ENCODE measurements at places on chromosomes 13 and 19.

DNA sequence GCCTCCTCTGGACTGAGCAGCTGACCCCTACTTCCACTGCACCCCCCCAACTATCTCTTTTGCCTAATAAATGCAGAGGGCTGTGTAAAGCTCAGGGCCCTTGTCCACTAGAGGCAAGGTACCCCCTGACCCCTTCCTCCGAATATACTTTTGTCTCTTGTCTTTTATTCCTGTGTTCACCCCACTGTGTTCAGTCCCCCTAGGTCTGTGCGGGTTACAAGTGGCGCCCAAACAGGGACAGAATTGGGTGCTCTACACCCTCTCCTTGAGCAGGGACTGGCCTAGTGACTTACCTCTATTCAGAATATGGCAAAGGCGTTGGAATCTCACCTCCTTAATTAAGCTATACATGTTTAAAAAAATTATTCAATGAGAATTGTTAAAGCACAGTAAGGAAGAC, 15.0 kb downstream of the ZNF350 start:
- no peak for DNase-seq

- DNase-seq = no peak
These were observed 168.2 kb downstream of the DNAJC15 start for GRCh38 chr13:43191546-43191945.

DNA sequence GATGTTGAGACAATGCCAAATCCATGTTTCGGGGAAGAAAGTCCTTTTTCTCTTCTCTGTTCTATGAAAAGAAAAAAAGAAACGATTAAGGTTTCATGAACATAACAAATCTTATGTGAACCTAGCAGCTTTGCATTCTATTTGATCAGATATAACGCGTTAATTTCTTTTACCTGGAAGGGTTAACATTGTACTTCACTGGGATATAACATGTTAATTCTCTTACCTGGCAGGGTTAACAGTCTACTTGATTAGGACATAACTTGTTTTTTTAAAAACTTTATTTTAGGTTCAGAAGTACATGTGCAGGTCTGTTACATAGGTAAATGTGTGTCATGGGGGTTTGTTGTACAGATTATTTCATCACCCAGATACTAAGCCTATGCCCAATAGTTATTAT, 68.8 kb downstream of the CPAMD8 start:
- no peak for DNase-seq

DNA sequence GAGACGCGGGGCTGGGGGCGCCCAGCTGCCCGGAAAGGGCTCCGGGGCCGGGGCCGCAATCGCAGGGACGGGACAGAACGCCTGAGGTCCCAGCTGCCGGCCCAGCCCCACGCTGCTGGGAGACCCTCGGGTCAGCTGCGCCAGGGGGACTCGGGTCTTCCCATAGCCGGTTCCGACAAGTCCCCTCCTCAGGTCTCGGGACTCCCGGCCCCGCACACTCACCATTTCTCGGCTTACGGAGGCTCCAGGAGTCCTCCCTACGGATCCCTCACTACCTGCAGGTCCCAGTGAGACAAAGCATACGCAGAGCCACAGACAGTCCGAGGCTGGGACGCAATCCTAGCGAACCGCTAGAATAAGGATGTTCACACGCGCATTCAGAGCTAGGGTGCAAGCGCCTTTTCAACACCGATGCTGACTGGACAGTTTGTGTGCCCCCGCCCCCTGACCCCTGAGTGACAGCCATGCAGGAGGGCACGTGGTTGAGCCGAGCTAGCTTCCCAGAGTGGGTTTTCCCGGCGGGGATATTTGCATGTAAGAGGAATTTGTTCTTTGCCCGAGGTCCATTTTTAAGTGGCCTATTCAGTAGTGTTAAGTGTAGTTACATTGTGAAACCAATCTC, 13.6 kb downstream of the ZNF490 start:
- no peak for DNase-seq

DNA sequence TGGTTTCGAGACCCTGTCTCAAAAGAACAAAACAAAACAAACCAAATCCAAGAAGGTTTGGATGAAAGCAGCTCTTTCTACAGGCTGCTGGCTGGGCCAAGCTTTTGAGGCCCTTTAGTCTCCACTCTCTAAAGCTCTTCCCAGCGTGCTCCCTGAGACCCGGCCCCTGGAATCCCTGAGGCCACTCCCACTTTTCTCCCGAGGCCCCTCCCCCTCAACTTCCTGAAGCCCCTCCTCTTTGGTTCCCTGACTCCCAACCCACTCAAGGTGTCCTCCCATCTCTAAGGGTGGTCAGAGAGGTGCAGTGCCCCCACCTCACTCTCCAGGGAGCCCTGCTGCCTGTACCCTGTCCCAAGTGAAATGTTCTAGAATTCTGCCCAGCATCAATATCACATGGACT, 10.6 kb downstream of the ERICH6B start:
- DNase-seq = no peak

- DNase-seq = peak; percentile 60
These were observed at the start of gene ZNF665 for GRCh38 chr19:53192771-53193534. TSS of gene ZNF665 (minus strand) at chr19:53193358. CDS start at chr19:53182898, 10,460 bp downstream.

- no peak for DNase-seq
These were observed 16.5 kb downstream of the VASP start for GRCh38 chr19:45523642-45524256.

DNA sequence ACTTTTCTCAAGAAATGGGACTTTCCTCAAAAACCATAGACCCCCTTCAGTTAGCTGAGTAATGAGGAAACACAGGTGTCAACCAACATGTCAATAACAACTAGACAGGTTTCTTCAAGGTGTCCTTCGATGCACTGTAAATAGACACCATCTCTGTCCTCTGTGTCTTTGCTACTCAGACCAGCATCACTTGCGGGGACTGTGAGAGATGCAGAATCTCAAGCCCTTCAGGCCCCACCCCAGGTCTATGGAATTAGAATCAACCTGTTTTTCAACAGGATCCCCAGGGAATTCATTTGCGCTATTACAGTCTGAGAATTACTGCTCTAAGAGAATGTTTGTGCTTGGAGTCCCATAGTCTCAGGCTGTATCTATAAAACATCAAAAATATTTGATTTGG, 469.9 kb downstream of the COG6 start:
- DNase-seq = no peak

GRCh38 chr13:98693756-98694155, 58.7 kb downstream of the SLC15A1 start:
- DNase-seq = no peak

GRCh38 chr13:104594806-104595205, 1528.6 kb upstream of the SLC10A2 start:
- DNase-seq = no peak

DNA sequence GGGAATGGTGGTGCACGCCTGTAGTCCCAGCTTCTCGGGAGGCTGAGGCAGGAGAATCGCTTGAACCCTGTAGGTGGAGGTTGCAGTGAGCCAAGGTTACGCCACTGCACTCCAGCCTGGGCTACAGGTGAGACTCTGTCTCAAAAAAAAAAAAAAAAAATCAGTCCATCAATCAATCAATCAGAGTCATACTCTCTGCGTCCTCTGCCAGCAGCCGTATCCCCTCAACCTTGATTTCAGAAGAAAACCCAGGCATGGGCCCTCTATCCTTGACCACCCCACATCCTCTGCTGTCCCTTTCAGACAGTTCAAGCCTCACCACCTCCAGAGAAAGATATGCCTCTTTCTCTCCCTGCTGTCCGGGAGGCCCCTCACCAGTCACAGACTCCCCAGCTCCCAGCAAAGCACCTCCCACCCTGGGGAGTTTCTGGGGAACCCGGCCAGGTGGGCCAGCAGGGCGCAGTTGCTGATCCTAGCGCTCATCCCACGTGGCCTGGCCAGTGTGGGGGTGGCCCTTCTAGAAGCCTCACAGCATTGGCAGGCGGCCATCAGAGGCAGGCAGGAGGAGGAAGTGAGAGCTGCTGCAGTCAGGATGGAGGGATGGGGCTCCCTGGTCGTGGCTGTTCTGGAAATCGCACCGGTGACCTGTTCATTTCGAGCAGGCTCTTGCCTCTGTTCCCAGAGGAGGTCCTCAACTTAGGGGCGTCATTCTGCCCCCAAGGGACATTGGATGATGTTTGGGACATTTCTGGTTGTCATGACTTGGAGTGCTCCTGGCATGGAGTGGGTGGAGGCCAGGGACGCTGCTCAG, 10.2 kb upstream of the JSRP1 start:
- DNase-seq = no peak

GRCh38 chr13:19993024-19993423, 34.5 kb downstream of the ZMYM2 start:
- DNase-seq = no peak

GRCh38 chr19:32101206-32101605, 244.2 kb upstream of the ZNF507 start:
- no peak for DNase-seq

DNA sequence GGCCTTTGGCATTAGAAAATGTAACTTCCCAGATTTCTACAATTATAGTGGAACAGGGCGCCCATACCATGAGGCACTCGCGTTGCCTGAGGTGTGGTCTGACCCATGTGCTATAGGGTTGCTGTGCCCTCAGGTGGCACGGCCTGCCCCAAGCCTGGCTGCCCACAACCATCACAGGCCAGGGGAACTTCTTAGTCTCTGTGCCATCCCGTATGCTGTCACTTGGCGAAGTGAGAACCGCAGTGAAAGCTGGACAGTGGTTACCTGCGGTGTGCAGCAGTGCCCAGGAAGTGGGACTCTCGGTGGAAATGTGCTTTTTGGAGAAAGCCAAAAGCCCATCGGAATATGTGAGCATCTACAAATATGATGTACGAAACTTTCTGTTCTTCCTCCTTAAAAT, 88.2 kb upstream of the GPR183 start:
- no peak for DNase-seq

DNA sequence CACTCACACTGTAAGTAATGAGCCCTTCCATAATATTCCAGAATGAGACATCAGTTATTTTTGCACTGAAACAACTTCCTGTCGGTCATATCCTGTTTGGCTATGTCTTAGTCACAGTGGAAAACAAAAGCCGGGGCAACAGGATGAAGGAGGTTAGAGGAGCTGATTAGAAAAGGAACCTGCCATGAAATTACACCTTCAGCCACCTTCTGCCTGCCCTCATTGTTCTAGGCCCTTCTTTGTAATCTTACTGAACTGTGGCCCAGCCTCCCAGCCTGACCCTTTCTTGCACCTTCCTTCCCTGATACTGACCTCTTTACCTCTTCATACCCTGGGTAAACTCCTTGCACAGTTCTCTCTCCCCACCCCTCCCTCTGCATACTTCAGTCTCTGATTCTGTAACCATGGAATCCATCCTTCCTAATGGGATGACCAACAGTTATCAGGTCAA, 67.3 kb downstream of the DOCK9 start:
- peak; percentile 40 for DNase-seq

- DNase-seq = no peak
These were observed 8.8 kb upstream of the BBC3 start for GRCh38 chr19:47239610-47240296.

GRCh38 chr13:32320528-32320927, 5.2 kb downstream of the BRCA2 start:
- DNase-seq = no peak

GRCh38 chr19:16076958-16077611, 790 bp downstream of the TPM4 start:
- DNase-seq = no peak

DNA sequence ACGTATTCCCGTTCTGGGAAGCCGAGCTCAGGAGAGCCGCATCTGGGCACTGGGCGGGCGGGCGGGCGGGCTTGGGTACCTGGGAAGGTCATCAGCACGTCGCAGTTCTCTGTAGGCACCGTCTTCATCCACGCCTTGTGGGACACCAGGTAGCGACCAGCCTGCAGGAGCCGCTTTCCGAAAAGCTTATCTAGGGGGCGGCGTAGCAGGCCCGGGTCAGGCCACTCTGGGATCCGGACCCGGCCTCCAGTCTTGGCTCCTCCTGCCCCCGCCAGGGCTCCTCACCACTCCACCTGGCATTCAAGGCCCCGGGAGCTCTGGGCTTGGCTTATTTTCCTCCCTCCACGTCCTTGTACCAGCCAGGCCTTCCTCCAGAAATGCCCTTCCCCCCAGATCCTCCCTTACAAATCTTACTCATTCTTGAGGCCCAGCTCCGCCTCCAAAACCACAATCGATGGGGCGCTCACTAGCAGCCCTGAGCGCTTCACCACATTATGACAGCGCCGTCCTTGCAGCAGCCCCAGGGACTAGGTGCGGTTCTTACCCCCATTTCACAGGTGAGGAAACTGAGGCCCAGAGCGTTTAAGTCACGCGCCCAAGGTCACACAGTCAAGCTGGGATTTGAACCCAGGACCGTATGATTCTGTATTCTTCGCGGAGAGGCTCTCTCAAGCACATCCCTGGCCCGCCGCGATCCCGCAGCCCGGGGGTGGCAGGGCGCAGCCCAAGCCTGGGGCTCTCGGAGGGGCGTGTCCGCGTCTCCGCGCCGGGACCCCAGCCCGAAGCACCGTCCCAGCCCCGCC, 843 bp downstream of the ANO8 start:
- no peak for DNase-seq

DNA sequence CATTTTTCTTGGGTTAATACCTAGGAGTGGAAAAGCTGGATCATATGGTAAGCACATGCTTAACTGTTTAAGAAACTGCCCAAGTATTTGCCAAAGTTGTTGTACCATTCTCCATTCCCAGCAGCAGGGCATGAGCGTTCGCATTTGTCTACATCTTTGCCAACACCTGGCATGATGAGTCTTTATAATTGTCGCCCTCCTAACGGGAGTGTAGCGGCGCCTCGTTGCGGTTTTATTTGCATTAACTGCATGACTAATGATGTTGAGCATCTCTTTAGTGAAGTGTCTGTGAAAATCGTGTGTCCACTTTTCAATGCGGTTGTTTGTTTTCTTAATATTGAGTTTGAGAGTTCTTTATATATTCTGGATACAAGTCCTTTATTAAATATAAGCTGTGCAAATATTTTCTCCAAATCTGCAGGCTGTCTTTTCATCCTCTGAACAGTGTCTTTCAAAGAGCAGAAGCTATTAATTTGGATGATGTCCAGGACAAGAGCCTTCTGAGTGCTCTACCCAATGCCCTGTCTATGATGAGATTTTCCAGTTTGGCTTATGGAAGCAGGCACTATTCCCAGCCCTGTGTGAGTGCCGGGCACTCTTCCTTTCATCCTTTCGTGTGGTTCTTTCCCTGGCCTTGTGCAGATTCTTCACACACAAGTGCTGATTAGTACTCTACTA, 202.0 kb downstream of the FOXO1 start:
- DNase-seq = no peak

GRCh38 chr19:33468361-33469170, 53.0 kb downstream of the PEPD start:
- no peak for DNase-seq

DNA sequence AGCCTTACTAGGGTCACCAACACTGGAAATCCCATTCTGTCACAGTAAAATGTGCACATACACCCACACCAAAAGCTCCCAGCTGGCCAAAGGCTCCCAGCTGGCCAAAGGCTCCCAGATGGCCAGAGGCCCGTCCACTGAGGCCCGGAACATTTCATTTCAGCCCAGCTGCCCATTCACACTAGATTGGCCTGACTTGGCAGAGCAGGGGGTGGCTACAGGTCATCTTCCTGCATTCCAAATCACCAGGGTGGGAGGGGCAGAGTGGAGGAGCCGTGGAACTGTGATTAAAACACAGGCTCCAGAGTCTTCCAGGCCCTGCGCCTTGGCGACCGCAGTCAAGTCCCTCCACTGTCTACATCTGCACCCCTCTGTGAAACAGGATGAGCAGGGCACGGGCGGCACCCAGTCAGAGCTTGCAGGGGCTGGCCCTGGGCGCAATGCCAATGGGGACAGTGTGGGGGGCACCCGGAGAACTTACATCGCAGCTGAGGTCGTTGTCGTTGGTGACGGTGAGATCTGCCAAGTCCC, 10.1 kb upstream of the PRKD2 start:
- no peak for DNase-seq
